Right ventricle myocardium superior (tissue), 1 donor: ENCODE measurements at places on chromosomes 2 and 18.

GRCh38 chr18:34803877-34804400 lies 93.8 kb downstream of the DTNA start:
- DNase-seq: no peak

DNA sequence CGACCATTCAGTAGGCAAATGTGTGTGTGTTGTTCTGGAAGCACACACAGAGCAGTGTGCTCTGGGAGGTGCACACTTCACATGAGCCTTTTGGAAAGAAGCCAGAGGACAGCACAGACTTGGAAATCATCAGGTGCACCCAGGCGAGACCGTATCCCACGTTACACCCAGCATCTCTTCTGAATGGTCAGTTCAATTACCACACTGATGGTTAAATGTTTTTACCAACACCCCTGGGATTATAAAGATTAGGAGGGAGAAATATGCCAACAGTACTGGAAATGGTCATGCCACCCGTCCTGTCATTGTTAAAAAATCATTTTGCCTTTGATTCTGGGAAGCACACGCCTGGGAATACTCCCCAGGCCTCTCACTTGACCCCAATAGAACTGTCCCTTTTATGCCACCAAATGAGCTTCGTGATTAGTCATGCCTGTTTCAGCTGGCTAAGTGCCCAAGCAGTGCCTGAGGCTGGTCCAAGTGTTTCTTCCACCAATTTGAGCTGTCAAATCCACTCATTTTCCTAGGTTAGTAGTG lies 183.7 kb downstream of the NRP2 start:
- no peak for DNase-seq

DNA sequence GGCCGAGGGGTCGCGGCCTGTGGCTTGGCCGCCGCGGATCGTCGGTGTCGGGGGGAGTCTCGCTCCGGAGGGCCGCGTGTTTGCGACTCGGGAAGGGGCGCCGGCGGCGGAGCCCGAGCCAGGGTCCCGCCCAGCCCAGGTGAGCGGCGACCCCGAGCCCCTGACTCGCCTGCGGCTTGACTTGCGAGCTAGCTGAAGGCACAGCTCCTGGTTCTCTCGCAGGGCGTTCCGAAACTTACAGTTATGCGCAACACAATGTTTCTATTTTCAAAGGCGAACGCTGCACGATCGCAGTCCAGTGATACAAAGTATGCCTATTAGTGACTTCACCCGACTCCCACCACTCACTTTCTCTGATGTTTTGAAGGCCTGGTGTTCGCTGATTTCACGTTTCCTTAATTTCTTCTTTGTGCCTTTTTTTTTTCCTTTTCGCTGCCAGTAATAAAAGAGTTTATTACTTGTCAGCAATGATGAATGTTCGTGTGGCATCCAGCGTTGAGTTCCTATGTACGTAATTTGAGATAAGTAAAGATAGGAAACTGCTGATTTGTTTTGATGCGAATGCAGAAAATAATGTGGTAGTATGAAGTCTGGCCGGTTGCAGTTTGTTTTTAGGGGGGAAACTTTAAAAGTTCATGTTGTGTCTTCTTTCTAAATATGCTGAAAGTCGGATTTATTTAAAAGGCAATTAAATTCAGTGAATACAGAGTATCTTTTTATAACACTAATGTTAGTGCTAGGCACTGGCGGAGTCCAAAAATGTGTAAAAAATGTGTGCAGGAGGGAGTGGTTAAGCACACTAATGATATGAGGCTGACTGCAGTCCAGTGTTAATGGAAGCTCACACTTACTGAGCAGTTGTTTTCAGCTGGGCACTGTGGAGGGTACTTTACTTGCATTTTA lies 706 bp downstream of the UBXN2A start:
- no peak for DNase-seq

DNA sequence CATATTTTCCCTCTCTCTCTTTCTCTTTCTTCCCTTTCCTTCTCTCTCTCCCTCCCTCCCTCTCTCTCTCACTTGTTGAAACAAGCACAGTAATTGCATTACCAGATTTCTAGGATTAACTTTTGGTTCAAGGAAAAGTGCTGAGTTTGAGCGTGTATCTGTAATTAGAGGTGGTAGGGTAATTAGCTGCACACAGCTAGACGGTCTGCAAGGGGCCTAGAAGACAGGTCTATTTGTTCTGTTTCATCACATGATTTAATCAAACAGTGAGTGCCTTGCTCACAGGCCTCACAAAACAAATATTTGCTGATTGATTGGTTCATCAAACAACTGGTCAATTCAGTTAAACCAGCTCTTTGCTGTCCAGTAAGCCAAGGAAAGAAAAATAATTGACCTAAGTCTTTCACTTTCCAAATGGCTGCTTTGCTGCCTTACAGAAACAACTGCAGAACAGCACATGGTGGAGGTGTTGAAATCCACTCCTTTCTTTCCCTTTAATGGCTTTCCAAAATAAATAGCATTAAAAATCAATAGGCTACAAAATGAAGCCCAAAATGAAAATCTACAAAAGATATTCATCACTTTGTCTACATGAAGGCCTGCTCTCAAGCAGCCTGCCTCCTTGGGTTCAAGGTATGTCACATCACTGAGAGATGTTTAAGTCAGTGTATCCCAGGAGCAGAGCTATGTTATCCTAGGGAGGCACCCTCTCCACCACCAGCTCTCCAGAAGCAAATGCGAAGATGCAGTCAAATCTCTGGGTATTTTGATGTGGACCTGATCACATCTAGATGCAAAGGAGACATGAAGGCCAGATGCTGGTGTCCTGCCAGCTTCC lies 264.4 kb upstream of the SIX2 start:
- no peak for DNase-seq

DNA sequence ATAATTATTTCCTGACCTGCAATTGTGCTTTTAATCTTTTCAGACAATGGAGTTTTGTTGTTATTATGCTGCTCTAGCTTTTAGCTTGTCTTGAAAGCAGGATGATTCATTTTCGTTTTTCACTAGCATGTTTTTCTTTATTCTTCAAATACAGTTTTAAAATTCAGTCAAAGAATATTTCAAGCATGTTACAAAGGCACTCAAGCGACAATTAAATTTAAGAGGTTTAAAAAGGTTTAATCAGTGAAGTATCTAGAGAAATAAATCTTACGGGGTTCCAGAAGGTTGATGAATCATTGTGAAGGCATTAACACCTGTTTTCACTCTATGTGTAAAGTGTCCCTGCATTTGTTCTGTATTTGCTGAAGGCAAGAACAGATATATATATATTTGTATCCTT lies 390.7 kb upstream of the TMEFF2 start:
- no peak for DNase-seq

GRCh38 chr2:7992612-7993602 lies 688.9 kb upstream of the ID2 start:
- no peak for DNase-seq

GRCh38 chr2:39867268-39867667 lies 88.2 kb upstream of the THUMPD2 start:
- DNase-seq: no peak

DNA sequence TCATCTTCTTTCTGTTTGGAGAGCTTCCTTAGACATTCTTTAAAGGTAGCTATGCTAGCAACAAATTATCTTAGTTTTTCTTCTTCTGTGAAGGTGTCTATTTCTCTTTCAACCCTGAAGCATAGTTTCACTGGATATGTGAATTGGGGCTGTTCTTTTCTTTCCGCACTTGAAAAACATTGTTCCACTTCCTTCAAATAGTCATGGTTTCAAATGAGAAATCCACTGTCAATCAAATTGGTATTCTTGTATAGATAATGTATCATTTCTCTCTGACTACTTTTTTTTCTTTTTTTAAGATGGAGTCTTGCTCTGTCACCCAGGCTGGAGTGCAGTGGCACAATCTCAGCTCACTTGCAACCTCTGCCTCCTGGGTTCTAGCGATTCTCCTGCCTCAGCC lies 254.0 kb downstream of the ANAPC1 start:
- DNase-seq: no peak

DNA sequence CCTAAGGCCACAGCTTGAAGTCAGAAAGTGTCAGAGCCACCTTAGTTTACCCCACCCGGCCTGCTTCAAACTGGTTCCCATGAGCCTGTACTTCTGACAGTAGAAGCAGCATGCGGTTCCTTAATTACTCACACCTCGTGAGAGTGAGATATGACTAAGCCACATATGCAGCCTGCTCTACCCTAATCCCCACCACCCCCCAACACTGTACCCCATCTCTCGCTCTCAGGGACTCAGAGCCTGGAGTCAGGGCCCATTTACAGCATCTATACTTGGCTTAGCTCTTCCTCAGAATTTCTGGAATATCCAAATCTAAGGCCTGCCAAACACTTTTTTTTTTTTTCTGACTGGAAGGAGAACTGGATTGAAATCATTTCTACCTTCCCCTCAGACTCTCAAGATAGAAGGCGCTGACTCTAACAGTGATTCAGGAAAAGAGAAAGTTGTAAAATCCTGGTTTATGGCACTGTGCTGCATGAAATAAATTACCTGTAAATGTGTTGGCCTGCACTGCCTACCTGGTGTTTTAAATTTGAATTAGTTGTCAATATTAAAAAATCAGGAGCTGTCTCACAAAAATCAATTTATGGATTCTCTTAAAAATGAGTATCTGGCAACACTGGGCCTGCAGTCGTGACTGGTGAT lies 360.0 kb downstream of the RND3 start:
- no peak for DNase-seq

DNA sequence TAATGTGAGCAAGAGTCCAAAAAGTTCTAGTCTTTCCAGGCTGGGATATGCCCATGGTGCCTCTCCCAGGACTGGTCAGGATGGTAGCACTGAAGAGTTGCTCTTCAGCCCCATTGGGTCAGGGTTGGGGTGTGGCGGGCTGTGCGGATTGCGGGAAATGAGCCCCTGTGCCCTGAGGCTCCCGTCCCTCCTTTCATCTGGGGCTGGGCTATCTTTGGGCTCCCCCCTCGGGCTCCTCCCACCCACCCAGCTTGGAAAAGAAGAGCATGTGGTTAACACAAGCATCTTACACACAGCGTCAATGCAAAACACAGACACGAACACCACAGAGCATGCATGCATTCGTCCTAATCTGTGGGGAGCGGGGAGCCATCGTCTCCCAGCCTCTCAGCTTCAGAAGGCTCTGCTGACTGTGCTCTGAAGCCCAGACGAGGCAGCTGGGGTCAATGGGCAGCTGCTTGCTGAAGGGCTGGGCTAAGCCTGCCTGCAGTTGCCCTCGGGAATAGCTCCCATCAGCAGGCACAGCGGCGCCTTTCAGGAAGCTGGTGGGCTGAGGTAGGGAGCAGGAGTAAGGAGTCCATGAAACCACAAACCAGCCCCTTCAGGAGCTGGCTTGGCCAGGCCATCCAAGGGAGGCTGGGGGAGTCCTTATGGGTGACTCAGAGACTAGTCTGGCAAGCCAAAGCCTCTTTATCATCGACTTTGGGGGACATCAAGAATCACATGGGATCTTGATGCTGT lies 112.9 kb downstream of the CLIP4 start:
- no peak for DNase-seq

DNA sequence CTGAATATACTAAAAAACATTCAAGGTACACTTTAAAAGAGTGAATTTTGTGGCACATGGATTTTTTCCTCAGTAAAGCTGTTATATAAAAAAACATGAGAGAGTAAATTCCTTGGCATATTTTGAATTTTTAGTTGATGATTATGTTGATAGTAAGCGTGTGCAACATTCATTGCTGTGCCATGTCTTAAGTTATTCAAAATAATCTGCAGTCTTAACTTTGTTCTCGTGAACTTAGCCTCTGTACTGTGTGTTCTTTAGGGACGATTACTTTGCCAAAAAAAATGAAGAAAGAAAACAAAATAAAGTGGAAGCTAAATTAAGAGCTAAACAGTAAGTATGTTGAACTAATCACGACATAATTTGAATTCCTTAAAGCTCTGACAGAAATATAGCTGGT lies 9.6 kb downstream of the SSB start:
- DNase-seq: no peak

GRCh38 chr2:240438810-240439697 lies 3.6 kb downstream of the GPC1 start:
- DNase-seq: peak; percentile 58

GRCh38 chr2:46246790-46247189 lies 50.4 kb upstream of the EPAS1 start:
- DNase-seq: no peak

DNA sequence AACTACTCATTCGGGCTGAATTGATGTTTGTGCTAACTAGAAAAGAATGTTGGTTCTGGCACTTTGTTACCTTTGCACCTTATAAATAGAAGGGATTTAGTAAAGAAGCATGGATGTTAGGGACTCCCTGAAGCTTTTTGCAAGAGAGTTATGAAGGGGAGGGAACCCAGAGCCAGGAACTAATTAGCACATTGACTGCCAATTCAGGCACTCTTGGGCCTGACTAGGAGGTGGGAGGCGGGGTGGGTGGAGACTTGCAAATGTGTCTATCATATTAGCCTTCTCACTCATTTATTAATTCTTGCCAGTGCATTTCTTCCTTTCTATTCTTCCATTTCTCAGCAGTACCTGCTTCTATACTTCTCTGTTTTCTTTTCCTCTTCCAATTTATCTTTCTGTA lies 1022.4 kb downstream of the TMEM182 start:
- DNase-seq: no peak

GRCh38 chr2:207683879-207684627 lies 27.4 kb upstream of the CCNYL1 start:
- DNase-seq: no peak

DNA sequence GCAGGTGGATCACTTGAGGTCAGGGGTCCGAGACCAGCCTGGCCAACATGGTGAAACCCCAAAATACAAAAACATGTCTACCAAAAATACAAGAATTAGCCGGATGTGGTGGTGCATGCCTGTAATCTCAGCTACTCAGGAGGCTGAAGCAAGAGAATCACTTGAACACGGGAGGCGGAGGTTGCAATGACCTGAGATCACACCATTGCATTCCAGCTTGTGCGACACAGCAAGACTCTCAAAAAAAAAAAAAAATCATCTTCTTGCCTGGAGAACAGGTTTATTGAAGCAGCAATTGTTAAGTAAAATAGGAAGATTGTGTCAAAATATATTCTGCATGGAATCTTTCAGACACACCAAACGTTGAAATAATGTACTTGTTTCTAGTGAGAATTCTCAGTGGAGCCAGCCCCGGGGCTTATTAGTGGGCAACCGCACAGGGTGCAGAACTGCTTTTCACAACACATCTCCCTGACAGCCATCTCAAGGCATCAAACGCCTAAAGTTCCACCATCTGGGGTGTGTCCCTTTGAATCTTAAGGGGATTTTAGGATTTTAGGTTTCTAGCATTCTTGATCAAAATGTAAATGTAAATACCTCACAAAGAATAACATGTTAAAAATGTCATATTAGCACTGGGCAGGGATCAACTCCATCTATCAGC lies 28.6 kb upstream of the PPP4R1 start:
- DNase-seq: no peak

GRCh38 chr2:153891051-153891450 lies 19.3 kb downstream of the GALNT13 start:
- DNase-seq: no peak

- DNase-seq: no peak
Measured at GRCh38 chr2:182132605-182133004, 147.0 kb downstream of the PPP1R1C start.

GRCh38 chr18:40897884-40898283 lies 1057.2 kb upstream of the PIK3C3 start:
- DNase-seq: no peak

DNA sequence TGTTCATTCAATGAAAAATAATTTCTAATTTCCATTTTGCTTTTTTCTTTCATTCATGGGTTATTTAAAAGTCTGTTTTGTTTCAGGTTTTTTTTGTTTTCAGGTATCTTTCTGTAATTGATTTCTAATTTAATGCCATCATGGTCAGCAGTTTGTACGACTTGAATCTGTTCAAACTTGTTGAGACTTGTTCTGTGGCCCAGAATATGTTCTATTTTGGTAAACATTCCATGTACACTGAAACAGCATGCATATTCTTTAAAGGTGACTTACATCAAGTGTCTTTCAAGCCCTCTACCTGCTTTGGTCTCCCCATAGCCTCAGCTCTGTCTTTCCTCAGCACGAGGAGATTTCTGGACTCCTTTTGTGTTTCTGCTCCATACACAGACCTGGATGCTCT lies 49.1 kb downstream of the CYP1B1 start:
- DNase-seq: no peak
